Kasumi-1 (cell line): ENCODE measurements at places on chromosomes 4 and X.

GRCh38 chr4:5836943-5837342 lies 55.9 kb downstream of the CRMP1 start:
- DNase-seq: no peak

DNA sequence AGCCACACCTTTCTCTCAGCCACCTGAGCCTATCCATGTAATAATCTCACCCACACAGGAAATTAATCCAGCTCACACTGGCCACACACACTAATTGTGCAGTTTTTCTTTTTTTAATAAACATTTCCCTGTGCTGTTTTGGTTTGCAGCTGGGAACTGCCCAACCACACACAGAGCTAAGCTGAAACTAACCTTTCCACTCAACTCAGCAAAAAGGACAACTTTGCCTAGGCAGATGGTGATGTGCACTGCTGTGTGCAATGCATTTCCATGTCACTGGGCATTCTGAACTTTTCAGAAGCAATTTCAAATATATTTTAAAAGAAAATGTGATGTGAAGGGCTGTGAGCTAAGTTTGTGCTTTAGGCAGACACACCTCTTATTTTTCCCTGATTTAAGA lies 70.0 kb upstream of the TLL1 start:
- DNase-seq: no peak

DNA sequence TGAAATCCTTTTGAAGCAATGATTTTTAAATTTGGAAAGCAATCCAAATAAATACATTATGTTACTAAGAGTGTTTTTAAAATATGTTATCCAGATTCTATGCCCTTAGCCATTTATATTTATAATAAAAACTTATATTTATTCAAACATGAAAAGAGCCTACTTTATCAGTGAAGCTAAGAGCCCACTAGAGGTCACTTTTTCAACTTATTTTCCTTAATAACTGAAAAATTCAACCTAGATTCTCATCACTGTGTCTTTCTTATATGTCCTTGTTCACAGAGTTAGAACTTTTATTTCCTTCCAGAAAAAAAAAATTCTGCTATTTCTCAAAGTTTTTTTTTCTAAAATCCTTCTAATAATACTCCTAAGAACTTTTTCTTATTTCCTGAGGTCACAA lies 23.9 kb downstream of the PRDM8 start:
- peak; percentile 80 for DNase-seq

DNA sequence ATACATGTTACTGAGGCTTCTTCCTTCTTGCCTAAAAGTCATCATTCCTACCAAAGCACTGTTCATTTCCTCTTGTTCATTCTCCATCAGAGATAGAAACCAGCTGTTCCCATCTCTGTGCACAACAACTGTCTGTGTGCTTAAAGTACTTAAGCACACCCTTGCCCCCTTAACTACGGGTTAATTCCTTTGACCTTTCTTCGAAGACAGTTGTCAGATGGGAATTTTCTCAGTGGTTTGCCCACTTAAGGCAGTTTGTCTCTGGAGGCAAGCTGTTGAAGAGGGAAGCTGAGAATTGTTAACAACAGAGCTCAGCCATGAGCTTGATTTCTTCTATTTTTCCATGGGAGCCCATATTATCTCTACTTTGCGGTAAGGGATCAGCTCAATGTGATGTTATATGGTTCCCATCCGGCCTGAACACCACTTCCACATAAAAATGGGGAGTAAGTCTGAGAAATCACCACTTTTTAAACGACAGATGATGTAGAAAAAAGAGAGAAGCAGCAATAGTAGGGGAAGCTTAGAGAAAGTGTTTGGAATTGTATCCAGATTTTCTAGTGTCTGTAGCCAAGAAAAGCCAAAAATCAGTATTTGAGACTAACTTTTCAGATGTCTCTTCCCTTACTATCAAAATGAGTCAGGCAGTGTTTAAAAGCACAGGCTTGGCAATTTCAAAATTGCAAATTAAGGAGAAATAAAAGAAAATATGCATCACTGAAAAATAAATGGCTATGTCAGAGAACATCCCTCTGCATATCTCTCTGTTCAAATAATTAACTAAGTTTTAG lies 194.4 kb downstream of the SLIT2 start:
- no peak for DNase-seq

GRCh38 chr4:173367946-173368345 lies 2.8 kb upstream of the SAP30 start:
- DNase-seq: no peak

- DNase-seq: no peak
These were observed 30.1 kb downstream of the HOPX start for GRCh38 chr4:56651056-56651350.

DNA sequence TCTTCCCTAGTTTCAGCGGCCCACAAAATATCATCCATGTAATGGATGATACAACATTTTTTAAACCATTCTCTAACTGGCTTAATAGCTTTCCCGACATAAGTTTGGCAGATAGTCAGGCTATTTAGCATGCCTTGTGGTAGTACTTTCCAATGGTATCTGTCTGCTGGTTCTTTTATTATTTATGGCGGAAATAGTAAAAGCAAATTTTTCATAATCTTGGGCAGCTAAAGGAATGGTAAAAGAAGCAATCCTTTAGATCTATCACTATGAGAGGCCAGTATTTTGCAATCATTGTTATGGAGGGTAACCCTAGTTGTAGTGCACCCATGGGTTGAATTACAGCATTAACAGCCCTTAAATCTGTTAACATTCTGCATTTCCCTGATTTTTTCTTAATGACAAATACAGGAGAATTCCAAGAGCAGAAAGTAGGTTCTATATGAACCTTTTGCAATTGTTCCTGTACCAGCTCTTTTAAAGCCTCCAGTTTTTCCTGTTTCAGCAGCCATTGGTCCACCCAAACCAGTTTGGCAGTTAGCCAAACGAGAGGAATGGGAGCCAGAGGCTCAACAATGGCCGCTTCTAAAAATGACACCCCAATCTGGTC lies 14.3 kb upstream of the HSD17B11 start:
- no peak for DNase-seq

- no peak for DNase-seq
These were observed 900 bp downstream of the CTAG2 start for GRCh38 chrX:154652311-154653047.

DNA sequence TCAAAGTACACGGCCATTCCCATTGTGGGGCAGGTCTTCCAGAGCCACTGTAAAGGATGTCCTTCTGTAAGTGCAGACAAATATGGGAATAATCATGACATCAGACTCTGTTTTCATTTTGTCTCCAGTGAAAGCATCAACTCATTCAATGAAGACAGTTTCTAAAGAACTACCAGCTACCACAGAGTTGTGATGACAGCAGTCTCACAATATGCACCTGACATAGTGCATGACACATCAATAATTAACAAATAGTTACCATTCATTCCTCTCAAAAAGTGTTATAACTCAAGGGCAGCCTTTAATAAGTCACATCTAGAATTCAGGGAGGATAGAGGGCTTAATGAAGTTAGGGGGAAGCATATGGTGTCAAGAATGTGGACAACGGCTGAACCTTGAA lies 20.2 kb downstream of the MTTP start:
- no peak for DNase-seq
